ENCODE measurements at places on chromosomes 11 and 22.

DNA sequence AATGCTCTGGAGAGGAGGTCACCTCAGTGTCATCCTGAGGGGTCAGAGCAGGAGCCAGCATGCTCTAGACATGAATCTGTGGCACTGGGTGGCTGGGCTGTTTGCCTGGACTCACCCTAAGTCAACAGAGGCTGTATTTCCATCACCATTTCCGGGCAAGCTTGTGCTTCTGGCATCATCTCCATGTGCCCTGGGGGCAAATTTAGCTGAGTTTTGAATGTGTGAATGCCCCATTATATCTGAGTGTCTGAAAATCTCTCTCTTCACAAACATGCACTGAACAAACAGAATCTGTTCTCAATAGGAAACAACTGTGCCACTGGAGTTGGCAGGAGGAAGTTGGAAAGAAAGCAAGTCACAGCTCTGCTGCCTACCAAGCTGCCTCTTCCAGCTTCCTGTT is 356.2 kb downstream of the GRM5 start:
- no peak for DNase-seq

GRCh38 chr22:46413725-46414379 is 78.3 kb downstream of the TRMU start:
- no peak for DNase-seq

DNA sequence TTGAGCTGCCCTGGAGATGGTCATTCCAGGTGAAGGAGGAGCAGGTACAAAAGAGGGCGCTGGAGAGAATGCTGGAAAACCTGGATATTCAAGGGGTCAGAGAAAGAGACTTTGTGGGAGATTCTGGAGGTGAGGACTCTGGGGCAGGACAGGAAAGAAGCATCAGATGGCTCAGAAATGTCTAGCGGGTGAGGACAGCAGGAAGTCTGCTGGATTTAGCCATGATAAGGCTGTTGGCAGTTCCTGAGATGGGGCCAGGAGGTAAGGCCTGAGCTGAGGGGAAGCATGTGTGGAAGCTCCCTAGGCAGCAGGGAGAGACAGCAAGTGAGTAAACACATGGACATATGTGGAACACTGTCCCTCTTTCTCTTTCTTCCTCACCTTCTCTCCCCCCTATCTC is 1.5 kb downstream of the UPB1 start:
- no peak for DNase-seq

GRCh38 chr22:27416511-27417420 is 384.8 kb downstream of the MN1 start:
- DNase-seq = peak; percentile 94

GRCh38 chr11:131910523-131911387 is 540.3 kb downstream of the NTM start:
- peak; percentile 54 for DNase-seq

DNA sequence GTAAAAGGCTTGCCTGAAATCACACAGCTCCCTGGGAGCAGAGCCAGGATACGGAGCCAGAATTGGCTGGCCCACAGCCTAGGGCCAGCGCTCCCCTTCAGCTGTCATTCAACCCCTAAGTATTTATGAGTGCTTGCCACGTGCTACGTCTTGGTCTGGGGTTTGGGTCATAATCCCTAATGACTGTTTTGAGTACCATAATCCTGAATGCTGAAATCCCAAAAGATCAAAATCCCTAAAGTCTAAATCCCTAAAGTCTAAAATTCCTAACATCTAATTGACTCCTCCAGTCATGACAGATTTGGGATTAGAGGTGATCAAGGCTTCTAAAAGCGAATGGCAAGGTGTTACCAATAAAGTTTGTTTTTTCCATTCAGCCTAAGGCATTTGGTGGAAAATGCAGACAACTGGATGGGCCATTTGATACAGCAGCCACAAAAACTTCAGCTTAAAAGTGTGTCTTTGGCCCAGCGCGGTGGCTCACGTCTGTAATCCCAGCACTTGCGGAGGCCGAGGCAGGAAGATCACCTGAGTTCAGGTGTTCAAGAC is 59.8 kb upstream of the PRR5 start:
- no peak for DNase-seq

GRCh38 chr11:34266090-34266912 is 91.5 kb downstream of the ABTB2 start:
- peak; percentile 95 for DNase-seq

- no peak for DNase-seq
Measured at GRCh38 chr11:44530413-44531115, 34.9 kb upstream of the CD82 start.

DNA sequence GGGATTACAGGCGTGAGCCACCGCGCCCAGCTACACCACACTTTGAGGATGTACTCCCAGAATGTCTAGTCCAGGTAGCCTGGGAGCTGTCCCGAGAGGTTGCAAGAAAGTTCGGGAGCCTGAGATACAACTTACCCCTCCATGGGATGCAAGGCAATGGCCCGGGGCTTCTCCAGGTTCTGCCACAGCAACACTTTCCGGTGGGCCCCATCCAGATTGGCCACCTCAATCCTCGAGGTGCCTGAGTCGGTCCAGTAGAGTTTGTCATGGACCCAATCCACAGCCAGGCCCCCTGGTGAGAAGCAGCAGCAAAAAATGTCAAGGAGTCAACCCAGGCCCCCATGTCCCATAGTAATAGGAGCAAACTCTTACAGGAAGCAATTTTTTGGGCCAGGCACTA is 25.5 kb downstream of the LRP4 start:
- DNase-seq = no peak

Data from AG10803 (cell line).